ENCODE measurements at places on chromosomes 11 and 22.
A peak's percentile ranks its signal among the peaks of the same experiment; 100 is the strongest.

DNA sequence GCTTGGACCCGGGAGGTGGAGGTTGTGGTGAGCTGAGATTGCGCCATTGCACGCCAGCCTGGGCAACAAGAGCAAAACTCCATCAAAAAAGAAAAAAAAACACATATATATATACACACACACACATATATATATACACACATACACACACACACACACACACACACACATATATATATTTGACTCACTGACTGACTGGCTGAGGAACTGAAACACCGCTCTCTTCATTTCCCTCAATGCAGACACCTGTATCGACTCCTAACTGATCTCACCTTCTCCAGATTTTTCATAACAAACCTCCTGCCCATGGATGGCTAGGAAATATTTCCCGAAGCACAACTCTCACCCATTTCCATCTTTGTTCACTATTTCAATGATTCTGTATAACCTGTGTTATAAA lies 140.7 kb upstream of the ANO3 start:
- DNase-seq, result no peak

DNA sequence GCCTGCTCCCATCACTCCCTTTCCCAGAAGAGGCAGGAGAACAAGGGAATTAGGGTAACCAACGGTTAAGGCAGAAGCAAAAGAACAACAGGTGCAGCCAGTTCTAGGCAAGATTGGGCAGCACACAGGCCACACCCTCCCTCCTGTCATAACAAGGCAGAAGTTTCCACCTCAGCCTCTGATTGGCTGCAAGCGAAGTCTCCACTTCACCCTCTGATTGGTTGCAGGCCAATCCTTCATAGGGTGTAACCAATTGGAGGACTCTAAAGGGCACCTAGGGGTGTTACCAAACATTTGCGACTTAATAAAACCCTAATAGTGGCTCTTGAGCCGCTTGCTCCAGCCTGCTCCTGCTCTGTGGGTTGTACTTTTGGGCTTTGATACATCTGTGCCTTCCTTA lies 153.8 kb downstream of the CACNA1I start:
- no peak for DNase-seq

- no peak for DNase-seq
Observed at GRCh38 chr11:60118338-60118737, 29.9 kb downstream of the MS4A2 start.

- DNase-seq, result no peak
Observed at GRCh38 chr11:35109827-35110226, 29.1 kb upstream of the CD44 start.

DNA sequence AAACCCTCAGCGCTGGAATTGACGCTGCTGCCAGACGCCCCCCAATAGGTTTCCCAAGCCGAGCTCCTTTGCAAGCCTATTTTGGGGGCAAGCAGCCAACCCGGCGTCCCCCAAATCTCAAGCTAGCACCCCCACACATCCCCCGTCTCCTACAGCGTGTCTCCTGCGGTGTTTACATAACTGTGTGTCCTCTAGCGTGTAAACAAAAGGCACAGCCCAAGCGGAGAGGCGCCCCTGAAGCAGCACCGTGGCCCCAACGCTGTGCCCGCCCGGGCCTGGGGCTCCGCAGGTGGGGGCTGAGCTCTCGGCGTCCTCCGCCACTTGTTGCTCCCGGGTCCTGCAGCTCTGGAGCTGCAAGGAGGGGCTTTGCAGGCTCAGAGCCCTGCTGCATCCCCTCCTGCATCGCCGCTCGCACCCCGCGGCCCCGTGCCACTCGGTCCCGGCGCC lies 1.6 kb downstream of the CADM1 start:
- no peak for DNase-seq

DNA sequence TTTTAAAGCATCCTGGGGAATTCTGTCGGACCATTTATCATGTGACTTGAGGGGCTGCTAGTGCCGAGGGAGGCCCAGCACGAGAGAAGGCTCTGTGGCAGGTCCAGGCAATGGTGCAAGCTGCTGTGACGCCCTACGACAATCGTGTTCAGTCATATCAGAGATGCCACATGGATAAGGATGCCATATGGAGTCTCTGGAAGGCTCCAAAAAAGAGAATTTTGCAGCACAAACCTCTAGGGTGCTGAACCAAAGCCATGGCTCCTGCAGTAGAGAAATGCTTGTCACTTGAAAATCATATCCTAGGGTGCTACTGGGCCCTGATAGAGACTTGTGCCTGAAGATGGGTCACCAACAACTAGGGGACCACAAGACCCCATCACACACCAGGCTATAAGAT lies 6.7 kb upstream of the CD6 start:
- DNase-seq, result no peak

- DNase-seq, result no peak
Observed at GRCh38 chr11:71327156-71328085, 75.0 kb upstream of the SHANK2 start.

GRCh38 chr11:120945042-120945441 lies 78.9 kb upstream of the TBCEL start:
- no peak for DNase-seq

DNA sequence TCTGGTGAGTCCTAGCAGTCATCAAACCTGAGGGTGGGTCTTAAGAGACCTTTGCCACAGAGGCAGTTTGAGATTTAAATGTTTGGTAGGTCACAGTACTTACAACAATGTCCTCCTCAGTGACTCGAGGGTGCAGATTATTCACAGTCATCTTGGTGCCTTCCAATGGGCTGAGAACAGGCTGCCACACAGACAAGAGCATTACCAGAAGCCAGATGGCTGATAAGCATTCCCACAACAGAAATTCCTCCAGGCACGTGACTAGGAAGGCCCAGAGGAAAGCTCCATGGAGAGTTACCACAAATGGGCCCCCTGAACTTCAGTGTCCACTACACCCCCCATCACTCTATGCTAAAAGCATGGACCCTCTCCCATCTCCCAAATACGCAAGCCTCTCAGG lies 19.2 kb downstream of the POLDIP3 start:
- DNase-seq, result no peak

- DNase-seq, result peak; percentile 64
Observed at GRCh38 chr11:76206327-76207081, at the start of gene WNT11. Gene WNT11 (minus strand): TSS chr11:76206502. CDS start chr11:76206407, 95 bp downstream.

GRCh38 chr22:45587638-45588505 lies 83.8 kb upstream of the ATXN10 start:
- peak; percentile 47 for DNase-seq

GRCh38 chr22:40300884-40301672 lies 45.2 kb upstream of the ADSL start:
- no peak for DNase-seq

DNA sequence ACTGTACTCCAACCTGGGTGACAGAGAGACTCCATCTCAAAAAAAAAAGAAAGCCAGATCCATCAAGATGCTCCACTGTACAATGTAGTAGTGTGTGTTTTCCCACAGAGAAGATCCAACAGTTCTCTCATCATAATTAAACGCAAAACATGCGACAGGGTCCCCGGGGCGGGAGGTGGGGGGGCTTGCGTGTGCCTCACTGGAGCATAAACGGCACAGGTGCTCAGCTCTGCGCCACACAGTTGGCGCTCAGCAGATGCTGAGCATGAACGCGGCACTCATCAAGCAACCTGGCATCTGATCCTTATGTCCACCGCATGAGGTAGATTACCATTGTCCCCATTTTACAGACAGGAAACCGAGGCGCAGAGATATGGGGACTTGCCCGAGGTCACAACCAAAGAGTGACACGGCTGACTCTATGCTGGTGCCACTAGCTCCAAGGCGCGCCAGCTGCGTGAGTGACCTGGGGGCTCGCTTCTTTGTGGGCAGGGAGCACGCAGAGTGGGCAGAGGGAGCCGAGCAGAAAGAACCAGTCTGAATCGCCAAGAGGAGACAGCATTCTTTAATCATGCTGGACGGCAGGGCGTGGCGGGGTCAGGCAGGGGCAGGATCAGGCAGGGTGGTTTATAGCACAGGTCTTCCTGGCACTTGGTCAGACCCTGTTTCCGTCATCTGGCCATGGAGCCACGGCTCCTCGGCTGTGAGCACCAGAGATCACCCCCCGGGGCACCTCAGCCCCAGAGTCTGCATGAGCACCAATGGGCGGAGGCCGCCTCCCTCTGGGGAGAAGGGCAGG lies 8.2 kb downstream of the C1QTNF6 start:
- peak; percentile 95 for DNase-seq

- peak; percentile 81 for DNase-seq
Observed at GRCh38 chr11:29173660-29174062, 843.2 kb downstream of the KCNA4 start.

DNA sequence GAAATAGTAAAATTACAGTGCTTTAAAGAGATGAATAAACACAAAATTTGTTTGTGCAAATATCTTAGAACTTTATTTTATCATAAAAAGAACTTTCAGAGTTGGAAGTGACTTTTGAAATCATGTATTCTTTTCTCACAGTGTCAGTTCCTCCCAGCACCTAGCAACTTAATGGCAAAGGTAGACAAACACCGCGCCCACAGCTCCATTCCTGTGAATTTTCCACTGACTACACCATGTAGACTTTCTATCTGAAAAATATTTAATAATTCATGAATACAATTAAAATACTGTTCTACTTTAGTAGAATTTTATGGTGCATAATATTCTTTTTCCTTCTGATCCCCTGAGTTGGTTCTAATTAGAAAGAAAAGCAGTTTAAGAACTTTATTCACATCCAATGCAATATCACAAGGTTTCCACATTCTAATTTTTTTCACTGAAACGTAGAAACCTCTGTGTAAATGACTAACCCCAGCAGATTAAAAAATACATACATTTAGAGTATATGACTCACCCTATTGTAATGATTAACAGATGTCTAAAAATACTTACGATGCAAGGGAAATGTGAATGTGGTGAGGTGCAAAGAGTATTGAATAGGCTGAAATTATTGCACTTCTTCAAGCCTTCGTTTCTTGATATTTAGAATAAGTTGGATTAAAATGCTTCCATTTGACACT lies 218.2 kb upstream of the CCDC179 start:
- DNase-seq, result no peak

DNA sequence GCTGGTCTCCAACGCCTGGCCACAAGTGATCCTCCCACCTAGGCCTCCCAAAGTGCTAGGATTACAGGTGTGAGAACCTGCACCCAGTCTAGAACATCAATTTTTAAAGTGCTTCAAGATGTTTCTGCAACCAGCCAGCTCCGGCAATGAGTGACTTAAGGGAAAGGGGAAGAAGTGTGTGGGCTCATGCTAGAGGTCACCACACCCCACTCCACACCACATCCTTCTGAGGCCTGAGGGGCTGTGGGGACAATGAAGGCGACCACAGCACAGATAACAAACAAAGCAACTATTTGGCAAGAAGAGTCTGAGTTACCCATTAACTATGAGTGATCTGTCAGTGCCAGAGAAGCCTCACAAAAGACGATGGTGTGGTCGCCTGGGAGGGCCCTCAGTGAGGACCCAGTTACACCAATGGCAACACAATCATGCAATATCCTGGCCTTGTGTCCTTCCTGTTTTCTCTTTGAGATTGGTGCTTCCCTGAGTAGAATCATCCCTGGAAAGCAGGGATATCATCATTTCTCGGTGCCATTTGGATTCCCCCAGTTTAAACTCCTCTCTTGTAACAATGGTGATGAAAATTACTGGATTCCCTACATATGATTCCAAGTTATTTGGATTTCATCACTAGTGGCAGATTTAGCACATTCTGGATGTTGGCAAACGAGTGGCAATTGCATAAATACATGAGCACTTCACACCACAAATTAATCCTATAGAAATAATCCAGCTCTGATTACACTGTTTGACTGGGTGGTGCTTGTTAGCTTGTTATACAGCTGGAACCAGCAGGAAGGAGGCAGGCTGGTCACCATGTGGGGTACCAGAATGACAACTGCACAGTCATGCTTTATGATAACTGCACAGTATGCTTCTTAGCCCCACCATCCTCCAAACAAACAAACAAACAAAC lies 18.4 kb downstream of the ABTB2 start:
- no peak for DNase-seq

- DNase-seq, result no peak
Observed at GRCh38 chr22:19831016-19831415, 23.7 kb downstream of the GNB1L start.

GRCh38 chr11:71548716-71549151 lies 514 bp downstream of the KRTAP5-9 start:
- no peak for DNase-seq

- no peak for DNase-seq
Observed at GRCh38 chr11:111082664-111083063, 162.9 kb upstream of the POU2AF2 start.

DNA sequence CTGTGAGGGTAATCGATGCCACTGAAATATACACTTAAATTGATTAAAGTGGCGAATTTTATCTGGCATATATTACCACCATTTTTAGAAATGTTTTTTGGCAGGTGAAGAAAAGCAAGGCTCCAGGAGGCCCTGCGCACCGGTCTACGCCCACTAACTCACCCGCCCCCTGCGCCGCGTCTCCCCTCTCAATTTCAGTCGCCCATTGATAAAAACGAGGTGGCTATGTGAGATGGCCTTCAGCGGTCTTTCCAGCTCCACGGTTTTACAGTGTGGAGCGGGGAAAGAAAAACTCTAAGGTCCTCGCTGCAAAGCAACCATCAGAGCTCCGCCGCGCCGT lies 602 bp upstream of the AQP11 start:
- DNase-seq, result no peak

GRCh38 chr11:102157219-102157618 lies 47.0 kb downstream of the YAP1 start:
- no peak for DNase-seq

- no peak for DNase-seq
Observed at GRCh38 chr22:49566693-49567092, 261.0 kb downstream of the BRD1 start.

DNA sequence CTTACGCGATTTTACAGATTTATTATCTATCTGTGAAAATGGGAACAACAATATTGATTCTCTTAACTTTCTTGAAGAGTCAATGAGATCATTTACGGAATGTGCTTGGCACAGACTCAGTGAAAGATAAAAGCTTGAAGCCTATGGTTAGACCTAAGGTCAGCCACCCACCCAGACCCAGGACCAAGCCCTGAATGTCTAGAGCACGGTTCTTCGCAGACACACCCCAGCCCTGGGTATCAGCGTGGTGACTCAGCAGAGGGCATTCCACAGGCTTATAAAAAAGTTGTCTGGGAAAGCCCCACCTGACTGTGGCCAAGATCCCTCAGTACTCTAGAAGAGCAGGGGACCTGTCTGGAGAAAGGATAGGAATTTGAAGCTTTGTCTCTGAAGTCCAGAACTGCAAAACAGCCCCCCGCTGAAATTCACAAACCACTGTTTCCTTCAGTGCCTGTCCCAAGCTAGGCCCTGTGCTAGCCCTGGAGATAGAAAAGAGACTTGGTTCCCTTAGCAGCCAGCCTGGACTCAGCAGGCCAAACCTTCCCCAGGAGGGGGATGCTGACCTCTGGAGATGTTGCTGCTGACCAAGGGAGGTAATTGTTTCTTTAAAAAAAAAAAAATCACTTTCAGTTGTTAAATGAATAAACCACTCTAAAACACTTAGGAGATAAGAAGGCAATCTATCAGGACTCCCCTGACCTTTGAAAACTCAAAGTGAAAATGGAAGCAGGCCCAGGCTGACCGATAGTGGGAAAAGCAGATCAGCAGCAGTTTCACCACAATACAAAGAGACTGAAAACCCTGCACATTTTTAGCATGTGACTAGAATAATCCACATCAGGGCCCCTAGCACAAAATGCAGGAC lies 114.0 kb downstream of the ABTB2 start:
- peak; percentile 82 for DNase-seq

Measured in trophoblast cell (in vitro differentiated cells and primary cell).